ENCODE measurements at places on chromosomes 5 and 9.

DNA sequence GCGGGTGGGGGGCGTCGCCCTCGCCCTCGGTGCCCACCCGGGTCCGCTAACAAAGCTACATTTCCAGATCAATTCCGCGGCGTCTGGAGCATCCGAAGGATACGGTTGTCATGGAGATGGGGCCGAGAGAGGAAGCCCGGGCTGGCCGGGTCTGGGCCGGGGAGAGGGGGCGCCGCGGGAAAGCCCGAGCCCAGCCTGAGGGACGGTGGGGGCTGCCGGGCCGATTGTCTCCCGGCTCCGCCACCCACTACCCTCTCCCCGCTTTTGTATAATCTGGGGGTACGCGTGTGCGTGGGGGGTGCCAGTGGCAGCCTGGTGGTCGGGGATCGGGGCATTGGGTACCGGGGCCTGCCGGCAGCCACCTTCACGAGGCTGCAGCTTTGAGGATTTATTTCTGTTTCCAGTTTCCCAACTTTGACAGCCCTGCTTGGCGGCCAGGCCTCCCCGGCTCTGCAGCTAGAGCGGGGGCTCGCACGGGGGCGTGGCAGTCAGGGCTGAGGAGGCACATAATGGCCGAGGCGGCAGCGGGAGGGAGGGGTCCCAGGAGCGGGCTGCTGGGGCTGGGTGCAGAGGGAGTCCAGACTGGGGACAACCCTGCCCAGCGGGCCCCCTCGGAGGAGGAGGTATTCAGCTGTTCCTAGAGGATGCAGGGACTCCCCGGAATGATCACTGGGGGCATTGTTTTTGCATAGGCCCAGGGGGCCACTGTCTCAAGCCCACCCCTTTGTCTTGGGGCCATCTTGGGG is 626 bp downstream of the PSD2 start:
- no peak for DNase-seq

- DNase-seq: no peak
These were observed 149.7 kb downstream of the ESM1 start for GRCh38 chr5:54835647-54836046.

- DNase-seq: no peak
These were observed 55.5 kb downstream of the FAM81B start for GRCh38 chr5:95446560-95447221.

GRCh38 chr9:27715651-27716050 is 142.4 kb upstream of the C9orf72 start:
- no peak for DNase-seq

DNA sequence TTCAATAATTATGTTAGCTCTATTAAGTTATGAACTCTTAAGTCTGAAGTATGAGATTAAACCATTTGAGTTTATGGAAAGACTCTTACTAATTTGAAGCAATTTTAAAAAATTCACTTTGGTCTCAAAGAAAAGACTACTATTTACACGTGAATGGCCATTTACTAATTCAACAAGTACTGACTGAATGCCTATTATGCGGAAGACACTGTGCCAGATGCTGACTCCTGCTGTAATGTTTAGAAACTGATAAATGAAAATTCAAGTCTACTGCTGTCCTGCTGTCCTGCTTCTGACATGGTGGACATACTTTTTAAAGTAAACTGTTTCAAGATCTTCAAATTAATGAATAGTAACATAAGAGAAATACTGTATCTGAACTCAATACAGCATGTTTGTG is 116.2 kb downstream of the MPDZ start:
- no peak for DNase-seq

DNA sequence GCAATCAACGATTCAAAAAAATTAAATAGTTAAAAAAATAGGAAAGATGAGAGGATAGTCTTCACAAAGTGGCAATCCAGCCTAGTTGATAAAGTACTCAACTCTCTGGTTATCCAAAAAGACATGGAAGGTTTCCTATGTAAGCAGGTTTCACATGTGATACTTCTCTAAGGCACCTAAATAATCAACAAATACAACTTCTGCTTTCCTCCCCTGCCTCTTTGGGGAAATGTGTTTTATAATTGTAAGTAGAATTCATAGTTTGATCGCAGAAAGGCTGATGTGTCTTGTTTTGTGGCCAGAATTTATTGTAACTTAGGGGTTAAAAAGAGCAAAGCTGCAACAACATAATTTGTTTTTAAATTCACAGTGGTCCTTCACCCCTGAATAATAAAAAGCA is 855.5 kb upstream of the DMAC1 start:
- DNase-seq: no peak

GRCh38 chr5:54965806-54966205 is 19.6 kb downstream of the ESM1 start:
- DNase-seq: no peak

DNA sequence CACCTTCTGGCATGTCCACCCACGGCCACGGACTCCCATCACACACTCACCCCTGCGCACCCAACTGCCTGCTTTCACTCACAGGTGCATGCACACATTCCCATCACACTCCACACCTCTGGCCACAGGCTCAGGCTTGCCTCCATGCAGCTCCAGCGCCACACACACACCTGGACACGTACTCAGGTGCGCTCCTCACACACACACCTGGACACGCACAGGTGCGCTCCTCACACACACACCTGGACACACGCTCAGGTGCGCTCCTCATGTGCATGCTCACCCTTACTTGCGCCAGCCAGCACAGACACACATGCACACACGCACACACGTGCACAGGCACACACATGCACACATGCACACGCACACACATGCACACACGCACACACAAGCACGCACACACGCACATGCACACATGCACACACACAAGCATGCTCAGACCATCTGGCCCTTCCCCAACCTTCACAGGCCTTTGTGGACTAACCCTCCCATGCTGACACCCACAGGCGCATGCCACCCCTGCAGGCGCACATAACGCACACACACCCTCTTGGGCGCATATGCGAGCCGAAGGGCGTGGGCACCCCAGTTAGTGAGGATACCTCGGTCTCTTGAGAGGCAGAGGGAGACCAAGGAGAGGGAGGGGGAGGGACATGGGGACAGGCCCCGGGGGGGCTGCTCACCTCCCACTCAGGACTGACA is 8.3 kb downstream of the GRIN1 start:
- DNase-seq: no peak

DNA sequence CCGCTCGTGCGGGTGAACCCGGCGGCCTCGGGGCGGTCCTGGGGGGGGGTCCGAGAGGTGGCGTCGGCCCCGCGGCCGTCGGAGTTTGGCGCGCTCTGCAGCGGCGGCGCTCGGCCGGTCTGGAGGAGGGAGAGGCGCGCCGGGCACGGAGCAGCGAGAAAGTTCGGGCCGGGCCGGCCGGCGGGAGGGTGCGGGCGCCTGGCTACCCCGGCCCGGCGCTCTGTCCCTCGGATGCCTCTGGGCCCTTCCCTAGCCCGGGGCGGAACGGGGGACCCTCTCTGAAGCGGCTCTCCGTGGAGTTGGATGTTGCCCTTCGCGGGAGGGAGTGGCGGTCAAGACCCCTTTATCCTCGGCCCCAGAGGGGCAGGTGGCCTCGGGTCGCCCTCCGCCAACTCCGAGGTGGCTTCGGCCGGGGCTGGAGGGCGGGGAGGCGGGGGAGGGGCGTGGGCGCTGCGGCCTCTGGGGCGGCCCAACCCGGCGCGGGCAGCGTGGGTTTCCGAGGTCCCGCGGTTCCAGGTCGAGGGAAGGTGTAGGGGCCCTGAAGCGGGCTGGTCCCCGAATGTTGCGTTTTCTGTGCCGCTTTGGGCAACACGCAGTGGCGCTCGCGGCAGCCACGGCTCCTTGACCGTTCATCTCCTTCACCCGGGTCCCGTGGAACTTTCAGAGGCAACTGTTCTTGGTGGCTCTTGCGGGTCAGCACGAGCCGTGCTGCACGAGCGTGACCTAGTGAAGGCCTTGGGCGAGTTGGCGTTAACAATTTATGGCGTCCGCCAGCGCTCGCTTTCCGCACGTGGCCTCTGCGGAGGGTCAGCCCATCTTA is 290.5 kb downstream of the DOCK8 start:
- peak; percentile 2 for DNase-seq

GRCh38 chr9:73143711-73144328 is 7.8 kb upstream of the ANXA1 start:
- DNase-seq: no peak

DNA sequence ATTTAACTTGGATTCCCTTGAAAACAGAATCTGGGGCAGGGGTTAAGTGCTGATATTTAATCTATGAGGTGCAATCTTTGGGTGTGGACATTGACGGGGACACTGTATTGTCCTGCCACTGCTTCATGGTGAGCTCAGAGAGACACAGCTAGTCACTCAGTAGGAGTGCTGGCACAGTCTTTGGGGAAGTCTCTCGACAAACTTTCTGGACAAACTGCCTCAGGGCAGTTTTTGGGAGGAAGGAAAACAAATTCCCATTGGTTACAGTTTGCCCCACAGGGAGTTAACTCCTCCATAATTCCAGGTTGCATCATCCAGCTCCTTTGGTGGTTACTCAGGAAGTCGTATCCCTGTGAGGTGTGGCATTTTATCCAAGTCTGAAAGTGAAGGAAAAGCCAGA is 17.9 kb downstream of the HNRNPK start:
- no peak for DNase-seq

DNA sequence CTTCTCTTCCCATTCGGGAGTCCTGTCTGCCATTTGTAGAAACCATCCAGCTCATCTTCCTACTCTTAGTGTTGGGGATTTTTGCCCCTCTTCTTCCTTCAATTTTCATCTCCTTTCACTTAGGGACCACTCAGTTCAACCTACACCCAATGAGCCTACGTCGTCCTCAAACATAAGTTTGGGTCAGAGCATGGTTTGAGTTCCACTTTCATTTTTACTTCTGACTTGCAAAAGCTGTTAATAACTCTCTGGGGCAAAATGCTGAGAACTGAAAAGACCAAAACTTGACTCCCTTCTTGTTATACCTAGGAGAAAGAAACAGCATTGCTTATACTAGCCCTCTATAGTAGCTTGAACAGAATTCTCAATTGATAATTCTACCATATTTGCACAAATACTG is 381.5 kb upstream of the MPDZ start:
- no peak for DNase-seq

Data from activated CD4-positive, alpha-beta T cell treated with anti-CD3 and anti-CD28 coated beads for 24 hours (primary cell).